Foreskin keratinocyte (primary cell): ENCODE measurements at places on chromosomes 12 and 14.

DNA sequence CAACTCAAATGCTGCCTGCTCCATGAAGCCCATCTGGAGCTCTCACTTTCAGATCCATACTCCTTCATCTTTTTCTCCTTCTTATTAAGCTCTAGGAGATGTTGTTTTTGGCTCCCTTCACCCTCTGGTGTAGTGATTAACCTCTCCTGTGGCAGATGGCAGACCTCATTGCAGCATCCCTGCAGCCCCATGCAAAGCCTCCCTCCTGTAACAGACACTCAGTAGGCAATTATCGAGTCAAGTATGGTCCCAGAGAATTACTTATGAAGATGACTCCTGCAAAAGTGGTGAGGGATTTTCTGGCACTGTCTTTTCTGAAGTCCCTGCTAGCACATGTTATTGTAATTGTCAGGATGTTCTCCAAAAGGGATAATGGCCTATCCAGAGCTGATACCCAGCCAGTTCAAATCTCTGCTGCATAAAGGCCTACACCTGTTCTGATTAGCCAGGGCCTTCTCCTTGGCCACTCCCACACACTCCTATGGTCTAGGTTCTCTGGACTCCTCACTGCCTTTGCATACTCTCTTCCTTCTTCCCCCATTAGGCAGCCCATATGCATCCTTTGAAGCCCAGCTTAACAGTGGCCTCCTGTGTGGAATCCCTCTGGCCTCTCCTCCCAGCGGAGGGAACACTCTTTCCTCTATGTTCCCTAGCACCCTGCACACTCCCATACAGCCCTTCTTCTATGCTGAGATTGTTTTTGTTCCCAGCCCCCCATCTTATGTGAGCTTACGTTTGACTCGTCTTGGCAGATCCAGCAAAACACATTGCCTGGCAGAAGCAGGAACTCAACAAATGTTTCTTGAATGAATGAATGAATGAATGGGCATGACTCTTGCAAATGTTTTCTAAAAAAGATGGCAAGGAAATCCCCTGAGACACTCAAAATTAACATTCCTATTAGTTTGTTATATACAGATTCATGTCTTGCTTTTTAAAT lies 43.9 kb upstream of the MDM1 start:
- DNase-seq, result no peak

DNA sequence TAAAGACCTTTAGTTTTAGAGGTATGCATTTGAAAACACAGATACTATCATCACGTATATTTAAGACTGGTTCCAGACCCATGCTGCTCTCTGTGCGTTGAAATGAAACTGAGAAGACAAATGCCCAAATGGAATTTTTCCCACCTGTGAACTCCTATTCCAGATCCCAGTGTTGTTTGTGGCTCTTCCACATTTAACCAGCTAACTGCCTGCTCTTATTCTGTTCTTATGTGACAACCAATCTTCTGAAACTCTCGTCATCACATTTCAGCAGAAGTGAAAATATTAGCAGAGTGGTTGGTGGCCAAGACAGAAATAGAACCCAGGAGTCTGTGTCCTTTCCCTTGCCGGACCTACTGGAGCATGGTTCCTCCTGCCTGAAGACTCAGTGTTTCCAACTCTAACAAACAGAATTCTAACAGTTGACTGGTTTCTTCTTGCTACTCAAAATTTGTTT lies 460.2 kb downstream of the RAD51B start:
- no peak for DNase-seq

DNA sequence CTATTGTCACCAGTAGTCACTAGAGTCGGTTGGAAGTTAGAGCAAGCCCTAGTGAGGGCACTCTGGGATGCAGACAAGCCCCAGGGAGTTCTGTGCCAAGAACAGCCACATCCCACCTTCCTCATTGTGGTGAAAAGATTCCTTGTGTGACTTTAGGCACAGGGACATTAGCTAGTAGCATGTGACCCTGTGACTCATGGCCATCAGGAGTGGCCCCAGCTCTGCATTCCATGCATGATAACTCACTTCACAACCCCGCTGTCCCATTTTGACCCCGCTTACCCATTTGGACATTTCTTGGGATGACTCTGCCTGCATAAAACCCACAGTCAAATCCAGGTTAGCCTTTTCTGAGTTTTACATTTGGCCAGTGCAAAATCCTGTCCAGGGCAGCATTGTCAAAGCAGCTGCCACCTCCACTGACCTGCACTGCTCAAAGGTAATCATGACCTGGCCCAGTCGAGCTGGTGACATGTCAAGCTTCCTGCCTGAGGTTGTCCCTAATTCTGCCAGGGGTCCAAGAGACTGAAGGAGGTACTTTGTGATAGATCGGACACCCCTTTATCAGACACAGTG lies 430.5 kb downstream of the DPF3 start:
- DNase-seq, result no peak

DNA sequence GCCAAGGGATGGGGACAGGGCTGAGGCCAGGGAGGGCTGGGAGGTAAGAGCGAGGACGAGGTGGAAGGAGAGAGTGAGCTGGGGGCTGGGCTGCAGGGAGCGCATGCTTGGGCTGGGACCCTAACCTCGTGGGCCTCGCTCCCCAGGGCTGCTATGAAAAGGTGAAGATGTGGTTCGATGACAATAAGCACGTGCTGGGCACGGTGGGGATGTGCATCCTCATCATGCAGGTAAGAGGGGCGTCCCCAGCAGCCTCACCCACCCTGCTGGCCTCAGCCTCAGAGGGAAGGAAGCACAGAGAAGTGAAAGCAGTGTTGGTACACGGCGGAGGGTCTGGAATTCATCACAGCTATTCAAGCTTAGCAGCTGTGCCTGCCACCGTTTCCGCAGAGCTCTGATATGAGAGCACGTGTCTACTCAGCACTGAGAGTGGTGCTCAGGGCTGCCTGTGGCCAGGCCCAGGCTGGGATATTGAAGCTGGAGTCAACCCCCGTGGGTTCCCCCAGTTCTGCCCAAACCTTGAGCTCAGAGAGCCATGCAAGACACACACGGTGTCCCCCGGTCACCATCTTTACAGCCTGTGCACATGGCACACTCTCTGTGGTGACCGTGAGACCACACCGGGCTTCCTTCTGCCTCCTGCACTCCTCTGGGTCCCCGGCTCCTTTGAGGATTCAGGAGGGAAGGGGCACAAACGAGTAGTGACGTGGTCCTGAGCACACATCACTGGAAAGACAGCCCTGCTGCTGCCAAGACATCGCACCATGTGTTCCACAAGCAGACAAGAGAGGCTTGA lies 204.6 kb downstream of the TSPAN9 start:
- DNase-seq, result no peak

DNA sequence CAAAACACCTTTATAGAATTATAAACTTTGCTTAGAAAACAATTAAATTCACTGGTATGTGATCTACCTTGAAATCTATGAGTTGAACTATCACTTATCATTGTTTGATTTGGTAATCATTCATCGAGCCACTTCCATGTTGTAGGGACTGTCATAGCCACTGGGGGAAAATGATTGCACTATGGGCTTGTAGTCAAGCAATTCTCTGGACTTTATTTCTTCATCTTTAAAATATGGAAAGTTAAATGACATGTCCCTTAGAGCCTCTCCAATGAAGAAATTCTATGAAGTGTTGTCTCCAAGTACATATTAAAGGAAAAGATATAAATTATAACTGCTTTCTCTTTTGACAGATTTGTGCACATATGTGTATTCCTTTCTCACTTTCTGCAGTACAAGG lies 97.3 kb downstream of the NELL2 start:
- no peak for DNase-seq

DNA sequence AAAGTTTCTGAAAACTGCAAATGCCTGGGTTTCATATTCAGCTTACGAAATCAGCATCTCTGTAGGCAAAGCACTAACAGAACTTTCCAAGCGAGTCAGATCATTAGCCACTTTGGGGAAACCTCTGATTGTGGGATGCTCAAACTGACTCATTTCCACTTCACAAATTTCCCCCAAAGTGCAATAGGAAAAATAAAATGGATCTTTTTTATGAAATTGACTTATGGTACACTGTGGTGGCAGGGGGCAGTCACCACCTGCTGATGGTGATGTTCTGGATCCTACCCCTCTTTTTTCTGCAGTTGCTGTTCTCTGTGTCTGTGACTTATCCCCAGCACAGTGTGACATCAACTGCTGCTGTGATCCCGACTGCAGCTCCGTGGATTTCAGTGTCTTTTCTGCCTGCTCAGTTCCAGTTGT lies 5.6 kb downstream of the TCTN1 start:
- no peak for DNase-seq

DNA sequence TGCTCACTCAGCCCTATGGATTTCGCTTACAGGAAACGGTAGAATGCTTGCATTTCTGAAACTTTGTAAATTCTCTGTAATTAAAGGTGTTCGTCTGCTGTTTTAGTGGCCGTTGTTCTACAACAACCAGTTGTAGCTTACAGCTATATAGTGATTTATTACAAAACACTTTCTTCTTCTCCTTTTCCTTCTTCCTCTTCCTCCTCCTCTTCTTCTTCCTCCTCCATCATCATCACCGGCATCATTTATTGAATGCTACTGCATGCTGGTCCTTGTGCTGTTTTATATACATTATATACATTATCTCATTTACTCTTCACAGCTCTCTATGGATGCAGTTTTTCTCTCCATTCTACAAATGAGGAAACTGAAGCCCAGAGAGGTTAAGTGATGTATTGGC lies 6.4 kb downstream of the ETV6 start:
- no peak for DNase-seq
